ENCODE measurements at places on chromosomes 3 and 15.

GRCh38 chr3:13590841-13591520 is 42.1 kb downstream of the FBLN2 start:
- DNase-seq, result no peak

GRCh38 chr3:142724682-142725356 is 985 bp downstream of the TRPC1 start:
- DNase-seq, result peak; percentile 7

- no peak for DNase-seq
Measured at GRCh38 chr15:89774492-89774891, 1.6 kb upstream of the MESP2 start.

GRCh38 chr3:165504554-165504953 is 308.4 kb upstream of the SLITRK3 start:
- DNase-seq, result no peak

GRCh38 chr15:71148048-71148447 is 32.8 kb downstream of the THSD4 start:
- DNase-seq, result no peak

GRCh38 chr3:68363796-68364195 is 568.6 kb downstream of the TAFA4 start:
- DNase-seq, result no peak

DNA sequence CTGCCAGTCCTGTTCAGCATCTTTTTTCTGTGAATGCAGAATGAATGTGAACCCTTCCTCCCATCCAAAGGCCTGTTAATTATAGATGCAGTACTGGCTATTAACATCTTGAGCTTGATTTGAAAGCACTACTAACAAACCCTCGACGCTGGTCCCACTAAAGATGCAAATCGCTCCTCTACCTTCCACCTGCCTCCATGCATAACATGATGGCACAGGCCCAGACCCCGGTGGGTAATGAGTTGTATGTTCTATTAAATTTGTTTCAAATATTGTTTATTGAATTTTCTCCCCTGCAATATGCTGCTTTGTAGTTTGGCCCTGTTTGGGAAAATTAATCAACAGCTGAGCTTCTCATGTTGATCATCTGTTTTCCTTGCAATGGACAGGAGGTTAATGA is 69.3 kb downstream of the RAB11A start:
- no peak for DNase-seq

GRCh38 chr15:100847194-100847593 is 32.4 kb upstream of the ALDH1A3 start:
- no peak for DNase-seq

GRCh38 chr3:153657046-153657445 is 464.1 kb upstream of the ARHGEF26 start:
- DNase-seq, result no peak

GRCh38 chr3:178436773-178437172 is 99.5 kb upstream of the KCNMB2 start:
- DNase-seq, result no peak

DNA sequence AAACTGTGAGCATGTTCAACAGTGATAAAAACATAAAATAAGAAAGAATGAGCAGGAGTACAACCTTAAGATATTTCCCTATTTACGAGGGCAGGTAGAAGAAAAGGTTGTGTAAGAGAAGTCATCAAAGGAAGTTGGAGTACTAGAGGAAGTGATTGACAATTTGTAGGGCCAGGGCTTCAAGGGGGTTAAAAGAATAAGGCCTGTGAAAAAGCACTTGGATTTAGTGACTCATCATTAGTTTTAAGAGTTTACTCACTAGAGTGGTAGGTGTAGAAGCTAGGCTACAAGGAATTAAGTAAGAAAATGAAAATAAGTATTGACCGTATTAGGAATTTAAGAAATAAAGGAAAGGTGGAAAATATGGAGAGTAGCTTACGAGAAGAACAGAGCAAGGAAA is 23.6 kb downstream of the KCNMB3 start:
- DNase-seq, result no peak

DNA sequence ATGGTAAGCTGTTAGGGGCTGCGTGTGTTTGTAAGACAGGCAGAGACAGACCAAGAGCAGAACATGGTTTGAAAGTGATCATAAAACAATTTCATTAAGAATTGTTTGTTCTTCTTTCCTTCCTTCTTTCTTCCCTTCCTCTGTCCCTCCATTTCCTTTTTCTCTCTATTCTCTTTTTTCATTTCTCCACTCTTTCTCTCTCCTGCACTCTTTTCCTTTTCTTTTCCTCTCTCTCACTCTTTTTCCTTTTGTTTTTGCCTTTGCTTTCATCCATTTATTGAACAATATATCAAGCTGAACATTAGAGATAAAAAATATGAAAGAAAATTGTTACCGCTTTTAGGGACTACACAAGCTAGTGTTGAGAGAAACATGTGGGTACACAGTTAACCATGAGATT is 62.2 kb upstream of the GOLIM4 start:
- no peak for DNase-seq

GRCh38 chr15:80087104-80087503 is 27.6 kb downstream of the ZFAND6 start:
- DNase-seq, result no peak

- DNase-seq, result no peak
Measured at GRCh38 chr3:131349946-131350347, 31.6 kb upstream of the NUDT16 start.

- no peak for DNase-seq
Measured at GRCh38 chr3:159964166-159964973, 24.3 kb upstream of the IL12A start.

DNA sequence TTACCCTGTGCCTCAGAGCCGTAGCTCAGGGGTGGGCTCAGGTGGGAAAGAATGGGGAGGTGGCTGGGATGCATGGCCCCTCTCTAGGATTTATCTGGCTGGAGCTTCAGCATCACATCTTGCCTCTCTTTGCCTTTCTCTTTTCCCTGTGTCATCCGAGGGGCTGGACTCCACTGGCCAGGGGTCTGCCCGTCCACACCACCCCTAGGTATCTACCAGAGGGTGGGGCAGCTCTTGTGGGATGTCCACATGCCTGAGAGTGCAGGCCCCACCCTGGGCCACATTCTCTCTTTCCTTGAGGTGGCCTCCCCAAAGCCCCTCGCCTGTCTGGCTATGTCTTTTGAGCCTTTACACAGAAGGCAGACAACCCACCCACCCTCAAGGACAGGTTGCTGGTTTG is 37.2 kb downstream of the PXYLP1 start:
- no peak for DNase-seq

DNA sequence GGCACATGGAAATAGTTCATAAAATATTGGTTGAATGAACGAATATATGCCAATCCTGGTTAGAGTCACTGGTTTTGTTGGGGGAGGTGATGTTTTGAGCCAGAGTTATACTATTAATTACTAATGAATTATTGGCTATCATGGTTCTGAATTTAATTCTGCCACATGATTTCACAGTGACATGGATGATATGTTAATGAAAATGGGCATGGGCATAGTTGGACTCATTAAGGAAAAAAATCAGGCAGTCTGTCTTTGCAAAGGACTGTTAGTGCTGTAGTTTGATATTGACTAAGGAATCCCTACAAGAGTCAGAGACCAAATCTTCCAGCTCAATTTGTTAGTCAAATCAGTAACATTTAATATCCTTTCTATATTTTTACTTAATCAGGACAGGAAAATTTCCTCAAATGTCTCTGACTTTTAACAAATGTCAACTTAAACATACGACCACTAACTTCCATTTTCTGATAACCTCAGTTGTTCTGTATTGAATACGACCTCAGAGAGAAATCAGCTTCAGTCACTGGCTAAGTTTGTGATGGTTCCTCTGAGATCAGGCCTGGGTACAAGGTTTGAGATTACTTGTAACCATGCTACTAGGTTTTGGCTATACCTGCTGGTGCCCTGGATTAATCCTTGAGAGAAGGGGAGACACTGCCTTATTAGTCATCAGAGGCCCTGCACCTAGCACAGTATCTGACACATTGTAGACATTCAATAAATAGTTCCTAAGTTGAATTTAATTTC is 13.3 kb downstream of the NFKBIZ start:
- DNase-seq, result no peak

DNA sequence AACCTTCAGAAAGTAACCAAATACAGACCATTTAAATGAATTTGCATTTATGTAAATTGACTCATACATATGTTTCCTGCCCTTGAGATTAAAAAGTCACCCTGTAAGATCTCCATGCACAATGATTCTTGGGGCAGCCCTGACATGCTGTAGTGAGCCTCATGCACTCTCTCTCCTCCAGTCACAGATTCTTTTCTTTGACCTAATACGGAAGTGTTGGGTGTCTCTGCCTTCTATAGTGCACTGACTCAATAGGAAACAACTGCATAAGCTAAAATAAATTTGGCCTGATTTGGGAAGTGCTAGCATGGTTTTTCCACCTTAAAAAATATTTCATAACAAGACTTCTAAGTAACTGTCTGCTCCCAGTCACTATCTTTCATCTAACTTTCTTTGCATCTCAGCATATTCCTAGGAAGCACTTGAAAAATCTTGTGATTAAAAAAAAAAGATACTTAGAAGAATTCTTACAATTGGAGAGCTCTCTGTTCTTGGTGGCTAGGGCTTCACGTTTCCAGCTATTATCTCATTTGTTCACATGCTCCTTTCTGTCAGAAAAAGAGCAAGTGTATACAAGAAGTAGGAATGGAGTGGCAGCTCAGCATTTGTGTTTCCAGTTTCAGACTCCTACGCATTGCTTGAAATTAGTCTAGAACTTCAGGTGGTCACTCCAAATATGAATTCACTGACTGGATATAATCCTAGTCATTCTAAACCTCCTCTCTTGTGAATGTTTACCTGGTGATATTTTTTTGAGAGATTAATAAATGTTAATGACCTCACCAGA is 207.9 kb upstream of the COL8A1 start:
- no peak for DNase-seq

DNA sequence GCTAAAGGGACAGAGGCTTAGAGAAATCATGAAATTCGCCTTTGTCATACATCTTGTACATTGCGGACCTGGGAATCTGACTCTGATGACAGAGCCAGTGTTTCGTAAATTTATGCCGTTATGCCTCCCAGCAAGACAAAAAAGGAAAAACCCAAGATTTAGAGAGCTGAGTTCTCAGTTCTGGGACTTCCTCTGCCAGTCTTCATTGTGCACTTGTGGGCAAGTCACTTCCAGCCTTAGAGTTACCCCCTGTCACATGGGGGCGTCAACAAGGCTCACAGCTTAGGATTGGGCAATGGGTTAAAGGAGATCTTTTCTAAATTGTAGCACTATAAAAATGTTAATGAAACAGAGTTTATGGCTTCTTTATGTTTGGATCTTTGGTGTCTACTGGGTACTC is 41.9 kb upstream of the MITF start:
- DNase-seq, result no peak

GRCh38 chr3:12753275-12754028 is 5.6 kb downstream of the TMEM40 start:
- no peak for DNase-seq

DNA sequence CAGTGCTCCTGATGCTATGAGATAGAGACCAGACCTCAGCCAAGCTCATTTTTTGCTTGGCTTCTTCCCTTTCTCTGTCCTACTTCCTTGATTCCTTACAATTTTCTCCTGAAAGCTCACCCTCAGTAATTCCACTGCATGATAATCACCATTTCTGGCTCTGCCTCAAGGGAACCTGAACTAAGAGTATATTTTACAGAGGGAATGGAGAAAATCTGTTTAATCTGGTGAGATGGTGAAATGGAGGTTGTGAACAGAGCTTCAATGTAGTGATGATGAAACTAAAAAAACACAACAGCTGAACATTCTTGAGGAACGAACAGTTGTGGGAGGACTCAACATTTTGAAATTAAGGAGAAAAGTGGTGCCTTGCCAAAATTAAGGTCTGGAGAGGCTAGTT is 16.3 kb downstream of the HHLA2 start:
- no peak for DNase-seq
